WTC11 (cell line): ENCODE measurements at places on chromosomes 6 and 20.
A peak's percentile ranks its signal among the peaks of the same experiment; 100 is the strongest.

GRCh38 chr6:93418033-93418407 lies 1.3 kb downstream of the EPHA7 start:
- DNase-seq = no peak

- DNase-seq = no peak
These were observed 9.4 kb downstream of the ACSS1 start for GRCh38 chr20:25048519-25048952.

- DNase-seq = no peak
These were observed 3.9 kb downstream of the FKBP1A start for GRCh38 chr20:1388741-1389483.

DNA sequence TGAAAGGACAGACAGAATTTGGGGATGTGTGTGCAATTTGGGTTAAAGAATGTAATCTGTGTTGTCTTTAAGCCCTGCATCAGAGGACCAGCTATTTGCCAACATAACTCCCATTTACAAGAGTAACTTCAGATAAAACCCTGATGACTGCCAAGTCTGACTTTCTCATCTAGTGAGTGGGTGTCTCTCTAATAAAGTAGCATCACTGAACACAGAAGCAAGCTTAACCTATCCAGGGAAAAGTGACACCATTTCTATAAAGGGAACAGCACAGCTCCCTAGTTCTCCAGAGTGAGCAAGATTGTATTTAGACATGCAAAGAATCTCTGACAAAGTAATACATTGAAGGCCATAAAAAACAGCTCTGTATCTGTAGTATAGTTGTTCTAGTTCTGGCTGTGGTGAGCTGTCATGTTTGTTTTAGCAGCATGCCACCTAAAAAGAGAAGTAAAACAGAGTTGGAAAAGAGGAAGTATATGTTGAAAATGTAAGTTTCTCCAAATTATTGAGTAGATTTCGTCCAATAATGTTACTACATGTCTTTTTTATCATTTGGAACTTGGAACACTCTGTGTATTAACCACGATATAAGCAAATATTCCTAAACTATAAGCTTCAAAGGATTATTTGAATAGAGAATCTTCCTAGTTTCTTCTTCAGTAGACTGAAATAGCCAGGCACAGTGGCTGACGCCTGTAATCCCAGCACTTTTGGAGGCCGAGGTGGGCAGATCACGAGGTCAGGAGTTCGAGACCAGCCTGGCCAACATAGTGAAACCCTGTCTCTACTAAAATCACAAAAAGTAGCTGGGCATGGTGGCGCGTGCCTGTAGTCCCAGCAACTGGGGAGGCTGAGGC lies 8.8 kb upstream of the PIM1 start:
- no peak for DNase-seq

- DNase-seq = no peak
These were observed 21.2 kb upstream of the BNIP5 start for GRCh38 chr6:36357872-36358225.

DNA sequence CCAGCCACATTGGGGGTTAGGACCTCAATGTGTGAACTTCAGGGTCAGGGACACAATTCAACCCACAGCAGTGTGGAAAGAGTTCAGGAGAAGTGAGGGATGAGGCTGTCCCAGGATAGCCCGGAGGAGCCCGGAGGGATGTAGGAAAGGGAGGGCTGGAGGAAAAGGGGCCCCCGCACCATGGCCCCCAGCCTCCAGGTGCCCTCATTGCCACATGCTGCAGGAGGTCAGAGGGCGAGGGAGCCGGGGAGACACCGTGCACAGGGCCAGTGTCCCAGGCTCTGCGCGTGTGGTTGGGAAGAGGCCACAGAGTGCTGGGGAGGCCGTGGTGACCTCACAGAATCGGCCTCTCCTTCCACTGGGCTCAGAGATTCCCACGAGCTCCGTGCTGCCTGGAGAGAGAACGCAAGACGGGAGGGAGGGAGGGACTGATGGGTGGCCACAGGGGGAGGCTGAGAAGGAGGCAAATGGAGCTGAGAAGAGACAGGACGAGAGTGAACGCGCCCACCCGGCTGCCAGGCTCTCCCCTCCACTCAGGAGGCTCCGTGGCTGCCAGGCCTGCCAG lies 215.1 kb downstream of the DLL1 start:
- DNase-seq = no peak

DNA sequence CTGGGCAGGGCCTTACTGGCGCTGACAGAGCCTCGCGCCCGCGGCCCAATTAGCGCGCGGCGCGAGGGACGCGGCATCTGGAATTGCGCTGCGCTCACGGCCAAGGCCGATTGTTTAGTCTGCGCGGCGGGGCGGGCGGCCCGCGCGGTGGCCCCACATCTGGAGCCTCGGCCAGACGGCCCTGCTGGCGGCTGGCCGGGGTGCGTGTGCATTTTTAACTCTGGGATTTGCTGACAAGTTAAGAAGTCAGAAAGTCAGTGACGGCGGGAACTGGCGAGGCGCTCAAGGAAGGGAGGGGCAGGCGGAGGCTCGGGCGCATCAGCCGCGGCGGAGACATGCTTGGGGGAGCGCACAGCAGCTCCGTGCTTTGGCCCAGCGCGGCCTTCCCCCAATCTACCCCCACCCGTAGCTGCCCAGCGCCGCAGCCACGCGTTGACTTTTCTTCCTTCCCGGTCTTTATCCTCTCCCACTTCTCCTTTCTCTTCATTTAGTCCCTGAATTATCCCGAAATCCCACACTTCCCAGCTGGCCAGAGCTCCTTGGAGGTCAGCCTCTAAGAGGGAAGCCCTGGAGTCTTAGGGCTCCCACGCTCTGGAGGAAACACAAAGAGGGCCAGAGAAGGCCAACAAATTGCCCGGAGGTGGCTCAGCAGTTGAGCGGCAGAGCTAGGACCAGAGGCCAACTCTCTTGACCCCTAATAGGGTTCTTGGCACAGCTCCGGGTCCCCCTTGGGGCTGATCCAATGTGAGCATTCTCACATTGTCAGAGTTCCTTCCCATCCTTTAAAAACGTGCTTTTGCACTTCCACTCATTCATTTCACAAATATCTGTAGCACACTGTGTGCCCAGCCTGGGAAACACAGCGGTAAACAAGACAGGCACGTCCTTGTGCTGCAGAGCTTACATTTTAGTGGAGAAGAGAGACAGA lies 40.8 kb upstream of the FOXP4 start:
- peak; percentile 61 for DNase-seq

DNA sequence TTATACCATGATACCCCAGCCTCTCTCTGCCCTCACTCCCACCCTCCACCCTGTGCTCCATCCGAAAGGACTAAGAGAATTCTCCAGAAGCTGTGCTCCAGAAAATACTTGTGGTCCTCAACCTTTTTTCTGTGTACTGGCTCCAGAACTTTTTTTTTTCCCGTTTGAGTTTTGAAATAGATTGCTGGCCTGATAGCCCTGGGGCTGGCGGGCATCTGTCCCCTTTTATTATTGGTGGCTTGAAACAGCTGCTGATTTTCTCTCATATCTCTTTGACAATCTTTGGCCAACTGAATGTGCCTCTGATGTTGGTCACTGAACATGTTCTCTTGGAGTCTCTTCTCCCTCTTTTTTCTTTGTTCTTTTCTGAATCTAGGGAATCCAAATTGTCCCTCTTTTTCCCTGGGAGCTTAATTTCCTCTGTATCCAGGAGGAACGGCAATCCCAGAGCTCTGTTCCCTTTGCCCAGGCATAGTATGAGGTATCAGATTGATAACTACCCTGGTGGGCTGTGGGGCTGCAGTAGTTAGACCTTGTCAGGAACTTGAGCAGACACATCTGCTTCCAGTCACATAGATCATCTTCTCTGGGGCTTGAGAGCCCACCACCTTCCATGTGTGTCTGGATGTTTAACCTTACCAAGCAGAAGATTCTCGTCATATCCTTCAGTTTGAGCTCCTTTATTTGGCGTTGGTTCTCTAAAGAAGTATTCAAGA lies 1.6 kb downstream of the PPARD start:
- no peak for DNase-seq

GRCh38 chr6:12289933-12290820 lies at the start of gene EDN1:
Gene EDN1, plus strand, starts transcription at chr6:12290361. Its CDS starts 269 bp downstream, at chr6:12290630.
- DNase-seq = peak; percentile 84

DNA sequence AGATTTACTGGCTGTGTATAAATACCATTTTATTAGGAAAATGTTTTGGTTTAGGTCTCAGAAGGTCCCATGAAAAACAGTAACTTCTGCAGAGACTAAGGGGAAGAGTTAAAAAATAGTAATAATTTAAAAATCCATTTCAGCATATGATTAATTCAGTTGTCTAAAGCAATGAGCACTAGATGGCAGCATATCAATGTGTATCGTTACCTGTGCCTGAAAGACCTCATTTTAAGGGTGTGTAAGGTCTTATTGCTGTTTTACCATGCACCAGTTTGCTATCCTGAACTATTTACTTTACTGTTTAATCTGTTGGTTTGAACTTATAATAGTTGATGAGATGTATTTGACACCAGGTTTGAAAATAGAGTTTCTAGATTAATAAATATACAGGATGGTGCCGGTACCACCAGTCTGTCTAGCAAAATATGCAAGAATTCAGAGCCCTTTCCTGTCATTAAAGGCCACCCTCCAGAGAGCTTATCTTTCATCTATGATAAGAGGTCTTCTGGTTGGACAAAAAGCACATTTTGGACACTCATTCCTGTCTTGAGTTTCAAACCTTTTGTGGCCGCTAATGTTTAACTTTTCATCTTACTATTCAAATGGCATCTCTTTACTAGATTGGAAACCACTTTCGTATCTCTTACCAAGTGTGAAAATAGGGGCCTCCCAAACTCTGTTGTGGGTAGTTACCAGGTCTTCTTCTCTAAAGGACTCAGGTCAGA lies 8.9 kb upstream of the AHI1 start:
- DNase-seq = no peak

DNA sequence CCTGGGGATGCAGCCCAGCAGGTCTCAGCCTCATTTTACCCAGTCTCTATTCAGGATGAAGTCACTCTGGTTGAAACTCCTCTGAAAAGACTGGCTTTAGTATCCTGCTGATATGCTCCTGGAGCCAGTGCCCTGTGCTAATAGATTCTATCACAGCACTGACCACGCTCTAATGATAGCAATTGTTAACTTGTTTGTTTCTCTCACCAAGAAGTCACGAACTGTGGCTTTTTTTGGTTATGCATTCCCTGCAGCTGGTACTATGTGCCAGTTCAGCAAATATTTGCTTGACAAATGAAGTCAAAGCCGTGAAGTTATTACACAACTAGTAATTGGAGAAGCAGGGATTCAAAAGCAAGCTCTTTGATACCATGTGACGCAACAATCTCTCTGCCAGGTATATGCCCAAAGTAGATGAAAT lies 754.6 kb downstream of the KIF16B start:
- no peak for DNase-seq

DNA sequence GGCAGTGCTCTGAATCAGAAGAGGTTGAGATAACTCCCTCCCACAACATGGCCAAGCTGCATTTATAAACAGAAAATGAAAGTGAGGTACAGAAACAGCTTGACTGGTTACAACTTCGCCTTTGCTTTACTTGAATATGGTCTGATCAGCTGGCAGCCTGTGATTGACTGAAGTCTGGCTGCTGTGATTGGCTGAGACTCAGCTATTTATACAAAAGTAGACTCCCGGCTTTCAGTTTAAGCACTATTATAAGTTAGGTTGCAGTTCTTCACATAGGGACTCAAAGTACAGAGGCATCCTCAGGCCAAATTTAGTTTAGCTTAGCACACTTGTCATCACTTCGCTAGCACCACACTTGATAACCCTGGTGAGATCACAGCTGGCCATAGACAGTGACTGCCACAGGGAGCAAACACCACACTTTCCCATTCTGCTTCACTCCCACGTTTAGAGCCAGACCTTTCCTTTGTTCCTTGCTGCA lies 362.6 kb downstream of the EPM2A start:
- DNase-seq = no peak

DNA sequence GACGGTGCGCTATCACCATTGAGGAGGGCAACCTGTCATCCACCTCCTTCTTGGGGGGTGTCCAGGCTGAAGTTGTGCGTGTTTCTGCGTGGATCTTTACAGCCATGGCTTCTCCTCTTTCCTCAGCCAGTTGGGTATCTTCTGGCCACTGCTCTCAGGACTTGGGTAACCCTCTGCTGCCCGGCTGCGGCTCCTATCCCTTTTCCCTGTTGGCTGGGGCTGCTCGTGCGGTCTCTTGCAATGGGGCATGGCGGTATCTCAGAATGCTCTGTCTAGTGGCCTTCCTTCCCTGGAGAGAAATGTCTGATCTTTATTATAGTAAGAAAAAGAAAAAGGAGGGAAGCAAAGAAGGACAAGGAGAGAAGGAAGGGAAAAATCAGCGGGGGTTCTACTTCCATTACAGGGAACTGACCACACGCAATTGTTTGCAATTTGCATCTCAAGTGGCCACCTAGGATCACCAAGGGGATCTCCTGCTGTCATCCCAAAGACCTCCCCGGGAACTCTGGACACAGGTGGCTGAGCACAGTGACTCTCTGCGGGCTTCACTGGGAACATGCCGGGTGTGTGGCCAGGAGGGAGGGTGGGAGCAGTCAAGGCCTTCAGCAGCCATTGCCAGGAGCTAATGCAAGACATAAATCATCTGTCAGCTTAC lies 60.8 kb downstream of the NPEPL1 start:
- peak; percentile 56 for DNase-seq

GRCh38 chr6:105790635-105791034 lies 295.5 kb upstream of the PRDM1 start:
- no peak for DNase-seq

DNA sequence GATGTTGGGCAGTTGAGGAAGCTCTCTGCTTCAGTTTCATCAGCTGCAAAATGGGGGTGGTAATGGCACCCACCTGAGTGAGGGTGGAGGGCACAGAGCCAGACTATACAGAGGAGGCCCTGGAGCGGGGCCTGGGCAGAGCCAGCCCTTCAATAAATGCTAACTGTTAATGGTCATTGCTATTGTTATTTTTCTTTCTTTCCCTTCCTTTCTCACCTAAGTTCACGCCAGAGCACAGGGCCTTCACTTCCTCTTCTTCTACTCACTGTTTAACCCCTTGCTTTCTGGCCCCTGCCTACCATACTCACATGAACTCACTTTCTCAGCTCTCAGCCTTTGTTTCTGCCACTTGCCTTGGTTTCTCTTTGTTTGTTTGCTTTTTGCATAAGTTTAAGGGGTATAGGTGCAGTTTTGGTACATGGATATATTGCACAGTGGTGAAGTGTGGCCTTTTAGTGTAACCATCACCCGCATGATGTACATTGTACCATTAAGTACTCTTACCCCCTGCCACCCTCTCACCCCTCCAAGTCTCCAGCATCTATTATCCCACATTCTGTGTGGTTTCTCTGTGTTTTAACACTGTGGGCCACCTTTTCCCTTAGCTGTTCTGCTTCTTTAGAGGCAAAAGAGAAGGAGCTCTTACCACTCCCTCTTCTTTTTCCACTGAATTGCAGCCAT lies 7.5 kb upstream of the RREB1 start:
- no peak for DNase-seq

GRCh38 chr6:134691180-134691579 lies 258.7 kb downstream of the ALDH8A1 start:
- no peak for DNase-seq

DNA sequence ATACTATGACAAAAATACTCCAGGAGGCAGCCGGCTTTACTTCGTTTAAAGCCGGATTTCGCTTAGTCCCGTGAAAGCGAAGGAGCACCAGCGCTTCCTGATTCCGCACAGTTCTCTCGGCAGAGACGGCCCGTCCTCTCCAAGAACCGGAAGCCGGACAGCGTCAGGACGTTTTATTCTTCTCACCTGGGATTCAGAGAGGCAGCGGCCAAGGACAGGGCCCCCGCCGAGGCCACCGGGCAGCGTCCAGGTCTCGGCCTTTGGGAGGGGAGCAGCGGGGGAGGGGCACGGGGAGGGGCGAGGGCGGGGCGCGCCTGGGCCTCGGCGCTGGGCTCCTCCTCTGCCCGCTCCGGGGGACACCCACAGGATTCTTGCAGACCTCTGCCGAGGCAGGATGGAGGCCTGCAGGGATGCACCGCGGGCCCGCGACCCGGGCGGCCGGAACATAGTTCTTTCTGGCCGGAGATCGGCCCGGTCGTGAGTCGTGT lies 2.8 kb upstream of the DIDO1 start:
- DNase-seq = peak; percentile 86

- no peak for DNase-seq
These were observed 588.2 kb upstream of the NRSN1 start for GRCh38 chr6:23537828-23538227.
